T-helper 2 cell treated with Interferon-gamma antibody and Interleukin-4, amounts not matched to agents 100 ng/mL and 5 ng/mL, for 36 hours (primary cell): ENCODE measurements at places on chromosomes 12 and 14. TPM values are rescaled to one million over a fixed set of nuclear protein-coding genes. Genes with fewer than 3 reads are reported as not detected.

The C12orf76 gene
- 22.8 and 23.8 TPM in 2 replicates for total RNA-seq

The NKX2-1 gene
- total RNA-seq: not detected in 2 replicates

The CLEC14A gene
- total RNA-seq: not detected in 2 replicates

The KLRF1 gene
- 0.14 TPM in 1 of 2 replicates, not detected in the other for total RNA-seq

The LRP1 gene
- 0.57 and 0.91 TPM in 2 replicates for total RNA-seq

The RFLNA gene
- total RNA-seq: not detected in 2 replicates

The TCTN1 gene
- total RNA-seq: 3.6 and 4.0 TPM in 2 replicates

The PTPRR gene
- total RNA-seq: not detected in 2 replicates

The CTSG gene
- 0.18 TPM in 1 of 2 replicates, not detected in the other for total RNA-seq

The TOMM20L gene
- total RNA-seq: not detected in 2 replicates

The SLC25A47 gene
- not detected in 2 replicates for total RNA-seq

The ACVRL1 gene
- not detected in 2 replicates for total RNA-seq

The KCNA5 gene
- not detected in 2 replicates for total RNA-seq

The ACOT4 gene
- 0.27 and 0.55 TPM in 2 replicates for total RNA-seq

The TAC3 gene
- total RNA-seq: not detected in 2 replicates

The DTX3 gene
- total RNA-seq: 18.1 and 19.1 TPM in 2 replicates

The PGF gene
- total RNA-seq: 0.14 and 0.20 TPM in 2 replicates

The RTL1 gene
- not detected in 2 replicates for total RNA-seq

The IQSEC3 gene
- 0.11 and 0.39 TPM in 2 replicates for total RNA-seq

The RNF212B gene
- total RNA-seq: not detected in 2 replicates

The STAB2 gene
- total RNA-seq: not detected in 2 replicates
